Activated CD8-positive, alpha-beta memory T cell treated with anti-CD3 and anti-CD28 coated beads for 1 hour (primary cell): ENCODE measurements at places on chromosomes 7 and 10.

- no peak for DNase-seq
These were observed 6.9 kb downstream of the ITGB1 start for GRCh38 chr10:32951111-32951510.

DNA sequence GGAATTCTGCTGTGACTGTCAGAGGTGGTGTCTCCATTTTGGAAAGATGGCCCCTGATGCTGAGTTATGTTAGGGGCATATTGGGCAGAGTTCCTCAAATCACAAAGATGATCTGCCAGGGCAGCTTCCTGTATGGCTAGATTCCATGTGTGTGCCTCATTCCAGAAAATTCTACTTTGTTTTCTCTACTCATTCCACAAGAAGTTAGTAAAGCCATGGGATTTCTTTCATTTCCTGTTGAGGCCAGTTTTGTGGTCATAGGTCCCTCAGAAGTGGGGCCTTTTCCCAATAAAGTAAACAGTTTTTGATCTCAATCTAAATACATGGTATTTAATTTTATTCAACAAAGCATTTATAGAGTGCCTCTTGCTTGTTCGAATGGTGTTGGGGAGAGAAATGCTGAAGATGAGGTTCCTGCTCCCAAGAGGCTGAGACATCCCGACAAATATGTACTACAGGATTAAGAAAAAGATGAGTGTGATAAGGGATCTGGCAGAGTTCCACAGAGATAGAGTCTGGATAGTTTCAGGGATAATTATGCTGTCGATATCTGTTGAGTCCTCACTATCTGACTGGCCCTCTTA is 33.0 kb downstream of the MINDY4 start:
- DNase-seq: no peak

DNA sequence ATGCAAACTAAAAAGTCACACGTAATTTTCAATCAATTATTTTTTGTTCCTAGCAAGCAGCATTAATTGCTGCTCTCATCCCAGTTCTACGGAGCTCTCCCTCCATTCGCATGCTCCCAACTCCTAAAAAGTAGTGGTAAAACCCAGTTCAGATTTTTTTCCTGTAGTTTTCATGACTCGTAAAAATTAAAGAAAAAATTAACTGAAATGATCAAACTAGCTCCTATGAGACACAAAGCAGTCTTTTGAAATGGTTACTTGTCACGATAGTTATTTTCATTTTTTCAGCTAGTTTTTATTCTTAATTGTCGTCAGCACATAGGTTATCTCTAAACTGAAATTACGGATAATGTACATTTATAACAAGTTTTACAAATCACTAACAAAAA is 1.8 kb downstream of the HNRNPA2B1 start:
- no peak for DNase-seq

GRCh38 chr7:69722843-69723242 is 124.6 kb downstream of the AUTS2 start:
- no peak for DNase-seq

DNA sequence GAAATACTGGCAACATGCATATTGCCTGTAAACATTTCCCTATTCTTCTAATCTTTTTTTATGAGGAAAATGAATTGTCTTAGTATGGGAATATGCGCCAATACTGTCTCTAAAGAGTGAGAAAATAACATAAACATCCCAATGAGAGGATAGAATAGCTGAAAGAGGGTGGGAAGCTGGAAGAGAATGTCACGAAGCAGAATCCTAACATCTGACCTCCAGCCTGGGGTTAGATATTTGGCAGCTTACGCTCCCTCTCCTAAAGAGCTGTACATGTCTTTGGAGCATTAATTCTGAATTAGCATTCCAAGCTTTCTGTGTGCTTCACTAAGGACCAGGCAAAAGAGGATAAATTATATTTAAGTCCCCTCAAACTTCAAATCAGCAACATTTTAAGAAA is 31.6 kb upstream of the SLC16A12 start:
- no peak for DNase-seq

GRCh38 chr7:82234457-82235049 is 209.0 kb downstream of the CACNA2D1 start:
- DNase-seq: no peak

DNA sequence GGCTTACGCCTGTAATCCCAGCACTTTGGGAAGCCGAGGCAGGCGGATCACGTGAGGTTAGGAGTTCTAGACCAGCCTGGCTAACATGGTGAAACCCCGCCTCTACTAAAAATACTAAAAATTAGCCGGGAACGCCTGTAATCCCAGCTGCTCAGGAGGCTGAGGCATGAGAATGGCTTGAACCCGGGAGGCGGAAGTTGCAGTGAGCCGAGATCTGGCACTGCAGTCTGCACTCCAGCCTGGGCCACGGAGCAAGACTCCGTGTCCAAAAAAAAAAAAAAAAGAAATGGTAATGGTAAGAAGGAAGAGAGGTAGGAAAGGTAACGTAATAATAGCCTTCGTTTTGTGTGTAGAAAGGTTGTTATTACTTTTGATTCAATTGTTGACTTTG is 1.2 kb downstream of the HSPA14 start:
- no peak for DNase-seq
